ENCODE measurements at places on chromosomes 7 and 10.

DNA sequence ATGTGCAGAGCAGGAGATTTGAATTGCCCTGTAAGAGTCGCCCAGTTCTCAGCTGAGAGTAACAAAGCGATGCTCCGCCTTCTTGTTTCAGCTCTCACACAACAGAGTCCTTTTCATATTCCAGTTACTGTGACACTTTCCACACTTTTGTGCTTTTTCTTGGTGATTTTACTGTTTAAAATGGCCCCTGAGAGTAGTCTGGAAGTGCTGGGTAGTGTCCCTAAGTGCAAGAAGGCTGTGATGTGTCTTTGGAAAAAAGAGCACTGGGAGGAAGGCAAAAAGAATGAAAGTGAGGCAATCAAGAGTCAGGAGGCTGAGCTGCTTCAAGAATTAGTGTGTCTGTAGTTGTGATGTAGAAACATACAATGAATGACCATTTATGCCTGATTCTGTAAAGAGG, 201.2 kb upstream of the SEMA3E start:
- H3K4me1 ChIP-seq: no peaks in the 10 kb centered on the region
- no peak overlapping the region for H3K27ac ChIP-seq
- DNase-seq: no peak
- H3K36me3 ChIP-seq: no peaks in the 10 kb centered on the region
- H3K27me3 ChIP-seq: no peaks in the 10 kb centered on the region

DNA sequence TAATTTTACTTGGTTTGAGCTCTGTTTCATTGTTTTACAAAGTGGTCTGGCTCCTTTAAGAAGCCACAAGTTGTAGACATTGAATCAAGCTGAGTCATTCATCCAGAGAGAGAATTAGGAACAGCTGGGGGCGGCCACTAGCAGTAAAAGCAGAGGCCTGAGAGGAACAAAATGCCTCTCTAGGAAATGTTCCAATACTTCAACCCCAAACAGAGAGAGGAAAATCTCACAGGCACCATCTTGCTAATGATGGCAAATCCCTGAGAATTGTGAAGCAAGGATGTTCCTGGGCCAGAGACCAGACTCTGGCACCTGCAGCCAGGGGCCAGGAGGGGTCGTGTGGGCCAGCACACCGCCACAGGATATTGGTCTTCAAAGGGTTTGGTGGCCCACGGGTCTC, 26.5 kb upstream of the TRIL start:
- H3K4me3 ChIP-seq: no peak overlapping the region
- no peaks in the 10 kb centered on the region for H3K36me3 ChIP-seq
- peak; percentile 91 for DNase-seq
- no peaks in the 10 kb centered on the region for H3K27me3 ChIP-seq
- no peaks in the 10 kb centered on the region for H3K4me1 ChIP-seq

GRCh38 chr10:12868229-12868628, 133.3 kb downstream of the CCDC3 start:
- no peaks in the 10 kb centered on the region for H3K27me3 ChIP-seq
- no peak overlapping the region for H3K27ac ChIP-seq
- no peaks in the 10 kb centered on the region for H3K4me1 ChIP-seq
- no peak overlapping the region for H3K4me3 ChIP-seq

- no peaks in the 10 kb centered on the region for H3K4me1 ChIP-seq
- no peak overlapping the region for H3K27ac ChIP-seq
Measured at GRCh38 chr10:31593124-31593523, 274.1 kb downstream of the ZEB1 start.

DNA sequence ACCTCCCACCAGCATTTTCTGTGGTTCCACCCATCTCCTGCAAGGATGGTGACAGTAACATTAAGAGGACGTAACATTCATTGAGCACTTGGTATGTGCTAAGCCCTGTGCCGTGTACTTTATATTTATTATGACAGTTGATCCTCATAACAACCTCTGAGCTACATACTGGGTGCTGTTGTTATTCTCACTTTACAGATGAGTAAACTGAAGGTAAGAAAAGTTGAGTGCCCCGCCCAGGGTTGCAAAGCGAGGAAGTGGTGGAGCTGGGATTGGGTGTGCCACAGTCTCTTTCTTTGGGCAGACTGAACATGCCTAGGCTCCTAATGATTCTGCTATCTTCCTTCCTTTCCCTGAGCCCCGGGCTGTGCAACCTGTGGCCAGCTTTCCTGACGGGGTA, 107.4 kb downstream of the SH3PXD2A start:
- peaks cover 21% of the 10 kb centered on the region for H3K4me1 ChIP-seq
- no peak for DNase-seq
- H3K36me3 ChIP-seq: no peaks in the 10 kb centered on the region
- H3K27ac ChIP-seq: no peak overlapping the region

DNA sequence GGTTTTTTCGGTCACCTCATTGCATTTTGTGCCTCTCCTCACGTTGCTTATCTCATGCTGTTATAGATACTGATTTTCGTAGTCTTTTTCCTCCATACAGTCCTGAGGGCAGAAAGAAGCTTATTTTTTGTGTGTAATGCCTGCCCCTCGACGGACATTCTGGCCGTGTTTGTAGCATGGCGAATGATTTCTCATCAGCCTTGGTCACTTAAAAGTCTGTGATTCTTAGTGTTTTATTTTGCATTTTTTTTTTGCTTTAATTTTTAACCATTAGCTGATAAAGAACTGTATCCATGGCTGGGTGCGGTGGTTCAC, 469 bp upstream of the NOC3L start:
- H3K4me1 ChIP-seq: peaks cover 6% of the 10 kb centered on the region
- no peaks in the 10 kb centered on the region for H3K36me3 ChIP-seq
- H3K4me3 ChIP-seq: peak overlapping the region; percentile 68
- no peaks in the 10 kb centered on the region for H3K27me3 ChIP-seq
- DNase-seq: no peak

DNA sequence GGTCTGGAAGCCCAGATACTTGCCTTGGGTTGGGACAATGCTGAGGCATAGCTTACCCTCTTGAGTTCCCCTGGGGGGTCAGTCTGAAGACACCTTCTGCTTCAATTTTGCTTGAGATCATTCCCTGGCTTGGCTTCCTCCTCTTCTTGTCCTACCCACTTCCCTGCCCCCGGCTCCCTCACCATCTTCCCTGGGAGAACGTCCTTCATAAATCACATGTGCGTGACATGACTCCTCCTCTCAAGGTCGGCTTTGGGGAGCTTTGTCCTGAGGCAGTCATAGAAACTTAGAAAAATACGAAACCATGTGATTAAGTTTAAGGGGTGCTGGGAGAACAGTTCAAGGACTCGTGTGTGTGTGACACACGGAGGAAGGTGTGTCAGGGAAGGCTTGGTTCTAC, 122.6 kb downstream of the SH2D4B start:
- H3K4me1 ChIP-seq: peaks cover 21% of the 10 kb centered on the region
- H3K36me3 ChIP-seq: no peaks in the 10 kb centered on the region
- DNase-seq: no peak

GRCh38 chr10:725786-726185, 36.3 kb upstream of the DIP2C start:
- H3K36me3 ChIP-seq: no peaks in the 10 kb centered on the region
- H3K4me1 ChIP-seq: no peaks in the 10 kb centered on the region
- no peak for DNase-seq
- H3K27me3 ChIP-seq: no peaks in the 10 kb centered on the region
- H3K4me3 ChIP-seq: no peak overlapping the region

- DNase-seq: no peak
- H3K4me1 ChIP-seq: no peaks in the 10 kb centered on the region
- no peaks in the 10 kb centered on the region for H3K27me3 ChIP-seq
- H3K4me3 ChIP-seq: no peak overlapping the region
- no peak overlapping the region for H3K27ac ChIP-seq
- H3K36me3 ChIP-seq: no peaks in the 10 kb centered on the region
Measured at GRCh38 chr10:98195120-98195519, 60.7 kb downstream of the R3HCC1L start.

GRCh38 chr10:102859911-102860310, 5.9 kb downstream of the BORCS7 start:
- no peaks in the 10 kb centered on the region for H3K27me3 ChIP-seq
- no peak overlapping the region for H3K4me3 ChIP-seq
- no peaks in the 10 kb centered on the region for H3K36me3 ChIP-seq
- no peak for DNase-seq

DNA sequence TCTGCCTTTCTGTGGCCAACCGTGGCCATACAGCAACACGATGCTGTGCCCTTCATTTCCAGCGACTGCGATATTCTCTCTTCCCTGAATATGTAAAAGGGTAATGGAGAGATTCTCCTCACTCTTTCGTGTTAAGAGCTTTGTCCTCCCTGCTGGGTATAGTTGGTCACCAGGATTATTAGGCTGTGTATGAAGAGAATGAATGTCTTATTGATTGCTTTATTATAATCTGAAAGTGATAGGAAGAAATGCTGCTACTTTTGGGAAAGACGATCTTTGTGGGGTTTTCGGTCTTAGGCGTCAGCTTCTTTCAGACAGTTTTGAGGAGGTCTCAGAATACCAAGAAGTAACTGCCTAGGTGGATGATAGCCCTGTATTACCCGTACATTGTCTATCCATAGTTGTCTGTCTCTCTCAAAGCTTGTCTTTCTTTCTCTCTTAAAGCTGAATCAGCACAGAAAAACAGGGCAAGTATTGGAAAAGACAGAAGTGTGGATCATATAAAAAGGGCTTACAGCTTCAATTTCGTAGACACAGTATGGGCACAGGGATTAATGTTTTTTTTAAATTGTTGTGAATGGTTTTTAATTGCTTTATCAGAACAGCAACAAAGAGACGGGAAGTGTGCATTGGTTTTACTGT, 1.2 kb downstream of the AHCYL2 start:
- no peaks in the 10 kb centered on the region for H3K36me3 ChIP-seq
- DNase-seq: peak; percentile 15
- H3K4me1 ChIP-seq: peaks cover 8% of the 10 kb centered on the region

DNA sequence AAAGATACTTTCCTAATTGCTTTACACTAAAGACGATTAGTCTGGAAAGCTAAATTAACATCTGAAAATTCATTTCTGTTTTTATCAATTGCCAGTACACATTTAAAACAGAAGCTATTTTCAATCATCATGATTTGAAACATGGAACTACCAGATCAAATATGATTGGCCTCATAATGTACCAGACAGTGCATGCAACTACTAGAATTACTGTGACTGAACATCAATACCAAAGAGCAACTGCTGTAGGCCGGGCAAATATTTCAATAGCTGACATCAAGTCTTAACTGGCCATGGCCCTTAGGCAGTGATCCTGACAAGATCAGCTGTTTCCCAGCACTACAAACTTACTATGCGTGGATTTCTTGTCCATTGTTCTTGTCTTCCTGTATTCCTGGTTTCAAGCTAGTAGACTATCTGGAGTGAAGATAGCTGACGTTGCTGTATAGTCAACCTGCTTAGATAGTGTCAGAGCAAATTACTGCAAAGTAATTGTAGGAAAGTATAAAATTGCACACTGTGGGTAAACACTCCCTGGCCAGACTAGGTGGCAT, 21.7 kb upstream of the WNT16 start:
- H3K27me3 ChIP-seq: no peaks in the 10 kb centered on the region
- H3K36me3 ChIP-seq: no peaks in the 10 kb centered on the region
- DNase-seq: no peak
- no peak overlapping the region for H3K27ac ChIP-seq
- no peaks in the 10 kb centered on the region for H3K4me1 ChIP-seq

DNA sequence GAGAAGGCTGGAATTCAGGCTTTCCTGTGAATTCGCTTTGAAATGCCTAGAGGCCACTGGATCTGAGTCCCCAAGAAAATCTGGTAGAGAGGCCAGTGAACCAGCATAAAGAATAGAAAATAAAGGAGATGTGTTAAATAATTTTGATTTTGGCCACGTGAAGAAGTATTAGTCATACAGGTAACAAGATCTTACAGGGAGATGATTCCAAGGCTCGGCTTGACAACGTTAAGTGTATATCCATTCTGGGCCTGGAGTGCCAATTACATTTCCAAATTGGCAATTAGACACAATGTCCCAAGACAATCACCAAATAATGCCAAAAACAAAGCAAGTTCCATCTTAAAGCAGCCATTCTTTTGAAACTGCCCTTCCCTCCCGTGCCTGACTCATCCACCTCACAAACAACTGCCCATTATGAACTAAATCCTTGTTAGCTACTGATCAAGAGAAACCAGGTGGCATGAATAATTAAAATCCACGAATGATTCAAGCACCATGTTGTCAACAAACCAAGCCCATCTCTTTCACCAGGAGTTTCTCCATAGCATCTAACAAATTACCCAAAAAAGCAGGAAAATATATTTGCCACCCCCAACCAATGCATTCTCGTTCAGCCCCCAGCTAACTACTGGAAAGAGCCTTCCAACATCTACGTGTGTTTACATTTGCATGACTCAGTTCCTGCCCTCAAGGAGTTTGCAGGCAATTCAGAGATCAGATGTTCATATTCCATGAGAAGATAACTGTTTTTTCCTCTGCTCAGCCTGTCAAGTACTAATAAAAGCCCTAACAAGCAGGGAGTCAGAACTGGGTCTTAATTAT, 8.5 kb downstream of the KCNMA1 start:
- DNase-seq: no peak
- no peak overlapping the region for H3K27ac ChIP-seq
- no peak overlapping the region for H3K4me3 ChIP-seq
- H3K4me1 ChIP-seq: no peaks in the 10 kb centered on the region

GRCh38 chr7:70855373-70855772, 276.6 kb upstream of the GALNT17 start:
- H3K4me1 ChIP-seq: no peaks in the 10 kb centered on the region
- no peaks in the 10 kb centered on the region for H3K27me3 ChIP-seq
- H3K4me3 ChIP-seq: no peak overlapping the region

DNA sequence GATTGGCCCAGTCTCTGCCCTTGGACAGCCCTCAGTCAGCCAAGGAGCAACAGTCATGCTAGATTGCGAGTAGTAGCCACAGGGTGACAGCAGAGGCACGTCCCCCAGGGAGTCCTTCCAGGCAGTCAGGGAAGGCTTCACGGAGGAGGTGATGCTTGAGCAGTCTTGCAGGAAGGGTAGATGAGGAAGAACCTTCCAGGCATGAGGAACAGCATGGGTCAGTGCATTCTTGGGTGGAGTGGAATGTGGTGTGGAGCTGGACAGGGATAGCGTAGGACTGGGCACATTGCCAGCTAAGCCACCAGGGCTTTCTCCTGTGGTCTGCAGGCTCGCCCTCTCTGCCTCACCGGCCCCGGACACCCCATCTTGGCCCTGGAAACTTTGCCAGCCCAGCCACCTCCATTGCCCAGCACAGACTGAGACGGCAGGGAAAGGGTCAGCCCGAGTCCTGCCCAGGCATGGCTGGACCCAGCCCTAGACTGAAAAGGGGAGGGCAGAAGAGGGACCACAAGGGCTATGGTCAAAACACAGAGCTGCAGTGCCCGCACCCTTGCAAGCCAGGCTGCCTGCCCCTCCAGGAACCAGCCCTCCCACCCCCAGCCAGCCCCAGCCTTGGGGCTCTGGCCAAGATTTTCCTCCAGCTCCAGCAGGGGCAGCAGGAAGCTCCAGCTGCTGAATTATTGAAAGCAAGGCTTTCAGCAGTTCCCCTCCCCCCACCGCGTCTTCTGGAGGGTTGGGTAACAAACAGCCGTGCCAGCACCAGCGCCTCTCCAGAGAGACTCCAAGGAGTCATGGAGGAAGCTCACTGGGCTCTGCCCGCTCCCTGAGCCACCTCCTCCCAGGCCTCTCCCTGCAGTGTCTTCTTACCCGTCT, 18.7 kb downstream of the SRRM3 start:
- DNase-seq: peak; percentile 87
- peaks cover 6% of the 10 kb centered on the region for H3K4me1 ChIP-seq
- H3K36me3 ChIP-seq: no peaks in the 10 kb centered on the region
- H3K4me3 ChIP-seq: no peak overlapping the region
- H3K27ac ChIP-seq: no peak overlapping the region
- H3K27me3 ChIP-seq: peaks cover 8% of the 10 kb centered on the region

Data from cardiac muscle cell (in vitro differentiated cells and primary cell).